ENCODE measurements at places on chromosomes 12 and 14.

- no peak for DNase-seq
These were observed 13.5 kb downstream of the TBPL2 start for GRCh38 chr14:55426891-55427290.

DNA sequence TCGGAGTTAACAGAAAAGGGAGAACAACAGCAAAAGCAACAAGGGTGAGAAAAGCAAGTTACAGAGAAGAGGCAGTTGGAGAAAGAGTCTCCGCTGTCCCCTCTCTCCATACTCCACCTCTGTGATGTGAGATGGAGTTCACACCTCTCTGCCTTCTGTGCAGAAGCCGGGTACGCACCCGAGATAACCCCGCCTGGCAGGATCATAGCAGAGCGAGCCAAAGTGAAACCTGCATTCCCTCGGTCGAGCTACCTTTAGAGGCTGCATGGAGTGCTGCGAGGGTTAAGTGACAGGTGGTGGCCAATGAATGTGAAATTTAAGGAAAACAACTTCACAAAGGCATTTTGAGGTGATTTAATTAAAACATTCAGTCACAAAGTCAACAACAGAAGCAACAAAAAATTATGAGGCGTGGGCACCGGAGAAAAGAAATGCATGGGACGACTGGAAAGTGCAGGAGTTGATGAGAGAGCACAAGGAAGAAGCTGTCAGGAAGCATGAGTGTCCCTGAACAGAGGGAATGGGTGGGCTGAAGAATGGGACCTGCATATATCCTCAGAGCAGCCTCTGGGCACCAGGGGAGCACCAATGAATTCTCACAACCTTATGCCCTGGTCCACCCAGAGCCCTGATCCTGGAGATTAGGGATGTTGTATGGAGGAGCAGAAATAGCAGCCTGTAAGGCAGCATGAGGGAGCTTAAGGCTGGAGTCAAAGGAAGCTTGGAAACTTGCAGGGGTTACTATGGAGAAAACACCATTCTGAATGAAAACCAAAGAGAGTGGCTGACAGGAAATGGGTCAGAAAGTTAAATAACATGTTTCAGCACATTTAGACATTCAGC is 208.3 kb downstream of the EMP1 start:
- no peak for DNase-seq

- DNase-seq: no peak
These were observed 1.8 kb downstream of the TM7SF3 start for GRCh38 chr12:27012239-27012981.

GRCh38 chr14:84090837-84091236 is 1439.1 kb upstream of the FLRT2 start:
- DNase-seq: no peak

GRCh38 chr14:32075672-32076277 is 1.3 kb upstream of the ARHGAP5 start:
- no peak for DNase-seq

DNA sequence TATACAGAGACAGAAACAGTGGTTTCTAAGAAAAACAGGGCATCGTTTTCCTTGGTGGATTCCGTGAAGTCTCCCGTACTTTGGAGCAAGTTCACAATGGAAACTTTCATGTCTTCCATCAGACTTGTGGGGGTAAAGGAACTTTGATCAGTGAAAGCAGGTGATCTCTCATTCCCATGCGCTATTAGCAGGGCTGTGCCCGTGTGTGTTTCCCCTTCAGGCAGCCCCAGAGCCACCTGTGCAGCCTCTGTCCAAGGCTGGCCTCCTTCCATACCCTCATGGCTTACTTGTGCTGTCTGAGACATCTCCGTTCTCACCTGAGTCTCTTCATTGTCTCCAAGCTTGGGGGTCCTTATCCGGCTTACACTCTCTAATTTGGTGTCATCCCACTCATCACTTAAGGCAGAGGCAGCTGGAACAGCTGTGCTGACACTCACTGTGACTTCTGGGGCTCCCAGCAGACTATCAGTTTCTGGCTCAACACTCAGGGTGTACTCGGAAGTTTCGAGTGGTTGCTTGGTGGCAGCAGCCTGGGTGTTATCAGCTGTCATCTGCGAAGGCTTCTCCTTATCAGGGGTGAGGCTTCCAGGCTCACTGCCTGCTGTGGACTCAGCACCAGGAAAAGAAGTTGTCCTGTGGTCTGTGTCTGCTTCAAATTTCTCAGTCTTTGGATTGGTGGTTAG is 13.8 kb downstream of the ARMH4 start:
- no peak for DNase-seq

- DNase-seq: no peak
These were observed 1.3 kb upstream of the KRT72 start for GRCh38 chr12:52602552-52602951.

- no peak for DNase-seq
These were observed 167.9 kb downstream of the FSCB start for GRCh38 chr14:44339231-44339630.

DNA sequence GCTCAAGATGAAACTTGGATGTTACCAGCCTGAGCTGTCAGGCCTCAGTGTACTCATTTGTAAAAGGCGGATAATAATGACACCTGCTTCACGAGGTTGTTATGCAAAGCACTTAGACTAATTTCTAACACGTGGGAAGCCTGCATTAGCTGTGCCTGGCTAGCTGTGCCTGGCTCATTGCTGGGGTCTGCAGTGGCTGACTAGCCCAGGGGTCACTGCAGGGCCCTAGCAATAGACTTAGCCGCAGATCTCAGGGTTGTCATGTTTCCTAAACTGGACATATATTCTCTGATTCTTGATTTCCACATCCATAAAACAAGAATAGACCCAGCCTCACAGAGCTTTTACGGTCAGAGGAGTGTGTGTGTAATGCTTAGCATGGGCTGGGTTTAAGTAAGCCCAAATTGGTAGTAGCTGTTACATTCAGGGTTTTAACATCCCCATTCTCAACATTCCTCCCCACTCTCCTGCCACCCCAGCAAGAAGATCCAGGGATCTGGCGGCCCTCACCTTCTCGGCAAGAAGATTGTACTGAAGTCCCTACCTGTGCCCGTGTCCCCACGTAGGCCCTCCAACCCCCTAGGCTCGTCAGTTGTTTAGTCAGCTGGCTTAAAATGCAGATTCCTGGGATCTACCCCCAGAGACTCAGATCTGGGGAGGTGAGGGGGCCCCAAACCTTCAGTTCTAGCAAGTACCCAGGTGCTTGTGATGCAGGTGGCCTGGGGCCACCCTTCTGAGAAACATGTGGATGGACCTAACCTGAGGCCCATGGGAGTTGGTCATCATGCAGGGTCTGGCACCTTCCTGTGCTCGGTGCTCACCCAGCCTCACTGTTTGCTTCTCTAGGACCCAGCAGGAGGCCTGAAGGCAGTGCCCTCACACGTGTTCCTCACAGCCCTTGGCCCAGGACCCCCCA is 8.6 kb downstream of the NR4A1 start:
- DNase-seq: no peak

- no peak for DNase-seq
These were observed 114.0 kb upstream of the KRAS start for GRCh38 chr12:25364529-25365339.

Data from NCI-H446 treated with DMSO at 0.1 percent for 48 hours (cell line).